Esophagus mucosa (tissue), 1 donor: ENCODE measurements at places on chromosomes 6 and 20.

DNA sequence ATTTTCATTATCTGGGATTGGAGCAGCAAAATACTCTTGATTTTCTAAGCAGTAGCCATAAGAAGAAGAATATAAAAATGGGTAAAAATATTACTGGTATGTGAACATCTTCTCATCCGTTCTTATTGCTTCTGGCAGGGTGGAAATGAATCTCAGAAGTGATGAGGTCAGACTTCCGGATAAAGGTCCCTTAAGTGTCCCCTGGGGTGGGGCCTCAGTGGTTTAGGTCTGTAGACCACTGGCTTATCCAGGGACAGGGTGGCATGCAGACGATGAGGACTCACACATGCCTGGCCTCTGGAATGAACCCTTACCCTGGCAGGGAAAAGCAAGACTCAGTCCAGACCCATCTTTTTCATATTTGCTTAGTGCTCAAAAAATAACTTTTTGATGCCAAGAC is 143.3 kb downstream of the UST start:
- ATAC-seq, result no peak

- no peak for ATAC-seq
Observed at GRCh38 chr6:45854149-45854742, 161.4 kb downstream of the CLIC5 start.

- no peak for ATAC-seq
Observed at GRCh38 chr6:56176741-56177140, 70.6 kb downstream of the COL21A1 start.

- ATAC-seq, result no peak
Observed at GRCh38 chr6:101231606-101232235, 161.8 kb upstream of the GRIK2 start.

- ATAC-seq, result no peak
Observed at GRCh38 chr20:22583773-22584521, 425 bp downstream of the FOXA2 start.

- peak; percentile 77 for ATAC-seq
Observed at GRCh38 chr6:74075323-74075722, 379.3 kb downstream of the CD109 start.

DNA sequence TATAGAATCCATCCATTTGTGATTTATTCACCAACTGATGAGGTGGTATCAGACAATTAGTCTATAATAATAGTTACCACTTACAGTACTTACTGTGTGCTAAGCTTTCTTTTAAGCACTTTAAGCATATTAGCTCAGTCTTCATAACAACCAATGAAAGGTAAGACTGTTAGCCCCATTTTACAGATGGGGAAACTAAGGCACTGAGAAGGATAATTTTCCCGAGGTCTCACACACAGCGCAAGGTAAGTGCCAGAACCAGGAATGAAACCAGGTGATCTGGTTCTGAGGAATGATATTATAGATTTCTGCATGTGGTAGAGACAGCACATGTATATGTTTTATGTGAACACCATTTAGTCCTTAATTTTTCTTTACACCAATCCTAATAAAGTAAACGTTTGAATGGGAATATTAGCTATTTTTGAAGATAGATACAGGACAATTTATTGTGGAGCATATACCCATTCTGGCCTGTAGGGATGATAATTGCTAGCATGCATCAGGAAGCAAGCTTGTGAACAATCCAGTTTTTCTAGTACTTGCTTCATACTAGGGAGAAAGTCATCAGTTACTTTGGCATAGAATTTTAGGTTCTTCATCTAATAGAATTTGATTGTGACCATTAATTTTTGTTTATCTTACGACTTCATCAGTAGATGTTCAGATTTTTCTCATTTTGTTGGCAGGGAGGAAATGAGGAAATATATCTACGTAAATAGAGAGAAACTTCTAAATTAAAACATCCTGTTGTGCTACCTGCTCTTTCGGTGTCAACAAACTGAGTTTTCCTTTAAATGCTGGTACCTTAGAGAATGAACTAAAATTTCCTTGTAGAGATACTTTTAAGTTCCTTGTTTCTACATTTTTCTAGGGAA is 3.0 kb downstream of the YWHAB start:
- ATAC-seq, result peak; percentile 40

- peak; percentile 17 for ATAC-seq
Observed at GRCh38 chr6:110655821-110656220, 159.4 kb downstream of the CDK19 start.

DNA sequence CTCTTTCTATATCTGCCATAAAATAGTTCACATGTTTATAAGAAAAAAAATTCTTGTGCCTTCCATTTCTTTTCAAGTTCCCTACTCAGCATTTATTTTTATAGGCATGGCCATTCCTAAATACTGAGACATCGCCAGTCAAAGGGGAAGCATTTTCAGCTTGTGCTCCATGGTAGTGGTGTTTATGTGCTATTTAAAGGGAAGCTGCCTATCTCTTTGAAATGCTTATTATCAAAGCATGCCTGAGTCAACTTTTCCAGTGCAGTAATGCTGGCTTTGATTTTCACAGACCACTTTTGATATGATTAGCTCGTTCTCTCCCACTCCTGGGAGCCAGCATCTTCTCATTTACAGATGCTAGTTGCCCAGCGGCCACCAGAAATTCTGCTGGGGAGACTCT is 124.1 kb upstream of the RIN2 start:
- ATAC-seq, result no peak

- ATAC-seq, result no peak
Observed at GRCh38 chr6:83153883-83154521, 39.1 kb downstream of the PGM3 start.

DNA sequence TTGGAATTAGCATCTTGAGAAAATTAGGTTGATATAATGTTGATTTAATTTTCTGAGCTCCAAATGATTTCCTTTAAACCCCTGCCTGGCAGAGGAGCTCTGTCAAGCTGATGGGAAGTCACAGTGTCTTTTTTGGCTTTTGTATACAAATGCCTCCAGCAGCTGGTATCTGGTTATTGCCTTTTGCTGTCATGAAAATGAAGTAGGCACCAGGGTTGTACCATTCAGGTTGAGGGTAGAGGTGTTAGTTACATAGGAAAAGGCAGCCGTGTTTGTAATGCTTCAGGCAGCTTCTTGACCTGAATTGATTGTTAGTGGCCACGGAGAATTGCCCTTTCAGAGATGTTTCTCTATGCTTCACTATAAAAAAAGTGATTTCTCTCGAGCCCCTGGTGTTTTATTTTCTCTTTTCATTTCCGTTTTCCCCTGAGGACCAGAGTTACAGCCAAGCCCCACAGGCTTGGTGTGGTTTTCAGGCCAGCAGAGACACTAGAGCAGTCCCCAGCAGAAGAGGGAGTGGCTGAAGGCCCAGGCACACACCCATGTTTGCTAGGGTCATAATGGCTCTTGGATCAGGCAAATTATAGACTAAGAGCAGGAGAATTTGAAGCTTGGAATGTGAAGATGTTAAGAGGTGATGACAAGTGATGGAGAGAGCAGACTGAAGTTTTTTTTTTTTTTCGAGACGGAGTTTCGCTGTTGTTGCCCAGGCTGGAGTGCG is 21.6 kb downstream of the CMTR1 start:
- ATAC-seq, result no peak

DNA sequence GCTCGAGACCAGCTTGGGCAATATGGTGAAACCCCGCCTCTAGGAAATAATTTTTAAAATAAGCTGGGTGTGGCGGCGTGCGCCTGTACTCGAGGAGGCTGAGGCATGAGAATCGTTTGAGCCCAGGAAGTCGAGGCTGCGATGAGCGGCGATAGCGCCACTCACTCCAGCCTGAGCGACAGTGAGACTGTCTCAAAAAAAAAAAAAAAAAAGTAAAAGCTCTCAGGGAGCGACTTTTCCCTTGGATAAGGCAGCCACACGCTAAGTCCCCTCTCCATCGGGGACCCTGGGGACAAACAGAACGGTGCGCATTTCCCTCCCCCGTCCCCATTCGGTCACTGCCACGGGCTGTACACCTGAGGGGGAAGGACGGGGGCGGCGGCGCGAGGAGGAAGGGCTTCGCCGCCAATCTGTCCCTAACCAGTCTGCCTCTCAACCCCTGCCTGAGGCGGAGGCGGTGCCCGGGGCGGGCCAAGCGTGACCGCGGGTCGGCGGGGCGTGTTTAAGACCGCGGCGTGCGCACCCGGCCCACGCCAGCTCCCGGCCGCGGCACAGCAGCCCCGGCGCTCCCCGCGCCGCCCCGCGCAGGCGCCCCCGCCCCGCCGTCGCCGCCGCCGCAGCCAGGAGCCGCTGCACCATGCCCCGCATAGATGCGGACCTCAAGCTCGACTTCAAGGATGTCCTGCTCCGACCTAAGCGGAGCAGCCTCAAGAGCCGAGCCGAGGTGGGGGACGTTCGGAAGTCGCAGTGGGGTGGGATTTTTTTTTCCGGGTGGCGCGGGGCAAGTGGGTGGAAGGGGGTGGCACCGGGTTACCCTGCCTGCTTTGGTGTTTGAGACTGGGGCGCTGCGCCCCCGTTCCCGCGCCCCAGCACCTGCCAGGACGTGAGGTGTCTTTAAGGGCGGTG is at the start of gene GMPR:
Gene GMPR, plus strand, starts transcription at position 531 of the 906 bp plus-strand sequence. Its CDS starts 107 bp downstream, at position 638.
- ATAC-seq, result peak; percentile 62

DNA sequence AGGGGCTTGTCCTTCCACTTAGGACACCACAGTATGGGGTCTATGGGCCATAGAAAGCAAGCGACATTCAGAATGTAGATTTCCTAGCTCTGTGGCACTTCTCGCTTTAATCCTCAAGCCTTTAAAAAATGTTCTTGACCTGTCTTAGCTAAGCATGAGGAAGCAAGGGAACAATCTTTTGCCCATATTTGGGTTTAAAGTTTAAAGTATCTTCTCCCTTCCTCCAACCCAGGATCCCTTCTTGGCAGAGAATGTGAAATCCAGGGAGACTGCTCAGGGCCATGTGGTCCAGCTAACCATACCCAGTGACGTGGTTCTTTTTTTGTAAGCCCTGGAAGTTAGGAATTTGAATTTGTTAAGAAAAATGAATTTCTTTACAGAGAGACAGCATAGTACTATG is 289.9 kb downstream of the BTBD9 start:
- peak; percentile 22 for ATAC-seq

DNA sequence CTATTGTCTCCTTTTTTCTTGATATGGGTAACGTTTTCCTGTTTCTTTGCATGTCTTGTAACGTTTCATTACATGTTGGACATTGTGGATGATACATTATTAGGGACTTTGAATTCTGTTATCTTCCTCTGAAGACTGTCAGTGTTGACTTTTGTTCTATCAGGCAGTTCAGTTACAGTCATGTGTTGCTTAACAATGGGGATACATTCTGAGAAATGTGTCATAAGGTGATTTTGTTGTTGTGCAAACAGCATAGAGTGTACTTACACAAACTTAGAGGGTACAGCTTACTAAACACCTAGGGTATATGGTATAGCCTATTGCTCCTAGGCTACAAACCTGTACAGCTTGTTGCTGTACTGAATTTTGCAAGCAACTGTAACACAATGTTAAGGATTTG is 64.7 kb downstream of the AK9 start:
- no peak for ATAC-seq

DNA sequence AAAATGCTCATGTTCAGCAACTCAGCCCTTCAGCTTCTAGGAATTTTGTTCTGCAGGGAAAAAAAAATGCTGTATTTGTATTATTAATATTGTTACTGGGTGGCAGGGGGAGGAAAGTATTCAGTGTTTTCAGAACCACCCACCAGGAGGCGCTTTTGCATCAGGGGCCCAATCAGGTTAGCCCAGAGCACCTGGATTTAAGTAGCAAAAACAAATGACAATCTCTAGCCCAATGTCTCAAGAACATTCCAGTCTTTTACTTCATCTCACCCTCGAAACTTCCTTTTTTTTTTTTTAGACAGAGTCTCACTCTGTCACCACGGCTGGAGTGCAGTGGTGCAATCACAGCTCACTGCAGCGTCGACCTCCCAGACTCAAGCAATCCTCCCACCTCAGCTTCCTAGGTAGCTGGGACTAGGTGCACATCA is 635 bp upstream of the C20orf203 start:
- ATAC-seq, result peak; percentile 49

- no peak for ATAC-seq
Observed at GRCh38 chr6:52576054-52576391, 837 bp downstream of the TRAM2 start.

DNA sequence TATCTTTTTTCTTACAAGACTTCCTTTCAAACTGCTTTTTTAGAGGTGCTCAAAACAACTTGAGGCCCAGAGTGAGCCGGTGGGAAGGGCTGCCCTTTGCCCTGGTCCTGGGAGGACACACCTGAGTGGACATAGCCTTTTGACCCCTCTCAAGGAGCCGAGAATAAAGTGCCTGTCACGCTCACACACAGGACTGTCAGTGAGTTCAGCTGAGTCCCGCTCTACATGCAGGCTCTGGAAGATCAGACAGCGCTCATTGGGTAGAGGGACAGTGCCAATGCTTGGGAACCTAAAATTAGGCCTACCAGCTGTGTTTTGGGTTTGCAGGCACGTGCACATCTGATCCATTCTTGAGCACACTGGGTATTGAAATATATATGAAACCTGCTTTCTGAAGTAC is 387.8 kb downstream of the CD83 start:
- no peak for ATAC-seq

DNA sequence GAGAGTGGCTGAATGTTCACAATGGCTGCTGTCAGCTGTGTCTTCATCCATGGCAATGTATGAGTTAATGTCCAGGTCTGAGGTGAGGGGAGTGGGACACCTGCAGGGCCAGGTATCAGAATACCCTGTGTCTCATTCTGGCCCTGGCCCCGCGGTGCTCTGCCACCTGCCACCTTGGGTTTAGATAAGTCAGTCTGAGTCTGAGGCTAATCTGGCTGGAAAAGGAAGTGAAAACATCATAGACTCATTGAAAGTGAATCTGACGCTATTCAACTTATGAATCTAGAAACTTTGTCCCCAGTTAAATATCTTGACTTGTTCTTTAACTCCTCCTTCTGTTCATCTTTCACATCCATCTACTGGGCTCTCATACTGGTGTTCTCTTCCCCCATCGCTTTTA is 267.1 kb upstream of the JAG1 start:
- no peak for ATAC-seq

GRCh38 chr6:7761051-7761450 is 35.2 kb downstream of the BMP6 start:
- peak; percentile 68 for ATAC-seq

- peak; percentile 69 for ATAC-seq
Observed at GRCh38 chr6:49915035-49915434, 48.7 kb upstream of the CRISP1 start.

DNA sequence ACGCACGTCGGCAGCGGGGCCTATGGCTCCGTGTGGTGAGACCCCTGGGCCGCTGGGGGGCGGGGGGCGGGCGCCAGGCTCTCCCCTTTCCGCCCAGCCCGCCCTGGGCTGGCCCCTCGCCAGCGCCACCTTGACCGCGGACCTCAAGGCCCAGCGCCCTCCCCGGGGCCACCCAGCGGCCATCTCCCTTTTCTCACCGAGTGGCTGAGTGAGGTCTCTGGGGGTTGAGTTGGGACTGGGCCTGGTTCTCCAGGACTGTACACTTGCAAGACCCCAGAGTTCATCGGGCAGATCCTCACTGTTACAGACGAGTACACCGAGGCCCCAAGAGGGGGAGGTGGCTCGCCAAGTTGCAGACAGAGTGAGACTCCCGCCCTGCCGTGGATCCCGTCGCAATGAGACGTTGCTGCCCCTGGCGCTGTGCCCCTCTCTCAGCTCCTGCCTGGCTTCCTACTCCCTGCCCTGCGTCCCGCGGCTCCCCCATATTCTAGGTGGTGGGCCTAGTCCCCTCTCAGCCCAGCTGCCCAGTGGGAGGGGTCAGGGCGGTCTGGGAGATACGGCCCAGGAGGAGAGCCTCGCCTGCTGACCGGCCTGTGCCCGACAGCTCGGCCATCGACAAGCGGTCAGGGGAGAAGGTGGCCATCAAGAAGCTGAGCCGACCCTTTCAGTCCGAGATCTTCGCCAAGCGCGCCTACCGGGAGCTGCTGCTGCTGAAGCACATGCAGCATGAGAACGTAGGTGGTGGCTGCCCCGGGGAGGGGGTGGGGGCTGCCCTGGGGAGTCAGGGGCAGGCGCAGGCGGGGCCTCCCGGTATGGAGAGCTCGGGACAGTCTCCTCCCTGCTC is 576 bp downstream of the MAPK13 start:
- ATAC-seq, result peak; percentile 40
